Left ventricle myocardium inferior (tissue), 1 donor: ENCODE measurements at places on chromosomes 11 and 22. TPM values are rescaled to one million over a fixed set of nuclear protein-coding genes. Genes with fewer than 3 reads are reported as not detected.

Gene SCUBE1
- total RNA-seq, result 0.14 TPM

Gene B4GALNT4
- total RNA-seq, result 1.5 TPM

DNA sequence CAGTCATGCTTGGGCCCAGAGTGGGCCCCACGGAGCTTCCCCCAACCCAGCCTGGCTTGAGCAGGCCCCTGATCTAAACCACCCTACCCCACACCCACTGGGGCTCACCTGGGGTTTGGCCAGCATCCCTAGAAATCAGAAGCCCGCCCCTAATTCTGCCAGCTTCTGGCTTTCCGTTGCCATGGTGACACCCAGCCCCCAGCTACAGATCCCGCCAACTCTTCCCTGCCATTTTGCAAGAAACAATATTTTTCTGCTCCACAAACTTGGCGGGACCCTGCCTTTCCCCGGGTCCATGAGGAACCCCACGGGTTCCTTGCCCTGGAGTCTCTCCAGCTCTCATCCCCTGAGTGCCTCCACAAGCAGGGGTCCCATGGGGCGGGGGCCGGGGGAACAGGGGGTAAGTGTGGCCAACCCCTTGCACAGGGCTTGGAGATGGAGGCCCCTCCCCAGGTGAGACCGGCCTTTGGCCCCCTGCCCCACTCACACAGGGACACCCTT is 90.0 kb downstream of the CDKN1C start:
- no peak for DNase-seq

- no peak for DNase-seq
Observed at GRCh38 chr11:61946894-61947293, 3.3 kb upstream of the BEST1 start.

GRCh38 chr11:131370090-131370751 is at the start of gene NTM:
Gene NTM, plus strand, starts transcription at chr11:131370615.
- DNase-seq, result peak; percentile 42
